Common myeloid progenitor, CD34-positive (primary cell): ENCODE measurements at places on chromosomes 3 and 15.

DNA sequence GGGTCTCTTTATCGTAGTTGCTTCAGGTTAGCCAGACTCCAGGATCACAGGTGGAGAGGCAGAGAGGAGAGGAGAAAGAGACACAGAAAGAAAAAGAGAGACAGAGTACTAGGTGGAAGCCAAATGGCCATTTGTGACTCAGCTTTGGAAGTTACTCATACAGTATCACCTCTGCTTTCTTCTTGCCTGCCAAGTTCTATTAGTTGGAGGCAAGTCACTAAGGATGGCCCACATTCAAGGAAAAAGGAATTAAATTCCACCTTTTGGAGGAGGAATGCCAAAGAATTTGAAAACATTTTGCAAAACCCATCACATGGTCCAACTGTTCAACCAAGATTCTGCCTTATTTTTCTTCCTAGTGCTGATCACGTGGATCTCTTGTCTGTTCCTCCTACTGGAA is 291.1 kb downstream of the CHL1 start:
- H3K4me1 ChIP-seq, result peaks cover 2% of the 10 kb centered on the region
- H3K27me3 ChIP-seq, result no peaks in the 10 kb centered on the region
- no peak overlapping the region for H3K4me3 ChIP-seq
- DNase-seq, result no peak
- no peak overlapping the region for H3K27ac ChIP-seq

DNA sequence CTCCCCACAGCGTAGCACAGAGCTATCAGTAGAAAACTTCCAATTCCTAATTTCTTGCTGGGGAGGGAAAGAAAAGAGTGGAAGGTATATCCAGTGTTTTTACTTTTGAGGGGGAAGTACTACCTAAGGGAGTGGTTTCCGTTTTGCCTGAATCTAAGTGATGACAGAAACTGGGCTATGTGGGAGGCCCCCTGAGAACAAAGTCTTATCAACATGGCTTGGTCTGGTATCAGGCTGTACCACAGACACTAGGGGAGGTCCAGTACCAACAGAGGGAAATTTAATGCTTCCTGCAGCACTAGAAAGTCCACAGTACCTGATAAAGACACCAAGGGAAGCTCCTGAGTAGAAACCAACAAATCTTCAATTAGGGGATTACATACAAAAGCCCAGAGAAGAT is 199.2 kb downstream of the IL5RA start:
- no peaks in the 10 kb centered on the region for H3K27me3 ChIP-seq
- no peak overlapping the region for H3K27ac ChIP-seq
- no peak overlapping the region for H3K4me3 ChIP-seq
- no peak for DNase-seq
- no peaks in the 10 kb centered on the region for H3K36me3 ChIP-seq
- H3K4me1 ChIP-seq, result no peaks in the 10 kb centered on the region

DNA sequence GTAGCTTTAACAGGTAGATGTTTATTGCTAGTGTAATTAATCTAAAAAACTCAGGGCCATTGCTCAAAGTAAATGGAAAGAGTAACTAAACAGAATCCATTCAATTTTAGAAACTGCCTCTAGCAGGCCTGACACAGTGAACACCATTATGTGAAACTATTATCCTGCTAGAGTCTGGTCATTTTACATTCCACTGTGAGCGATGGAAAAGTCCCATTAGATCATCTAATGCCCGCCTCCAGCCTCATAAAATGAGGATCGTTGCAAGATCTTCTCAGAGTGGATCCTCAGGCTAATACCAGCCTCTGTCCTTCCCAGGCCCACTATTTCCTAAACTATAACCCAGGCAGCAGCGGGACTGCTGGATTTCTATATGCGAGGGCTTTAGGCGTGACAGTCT is 107.7 kb downstream of the WDR76 start:
- no peak for DNase-seq
- peaks cover 3% of the 10 kb centered on the region for H3K27me3 ChIP-seq
- no peaks in the 10 kb centered on the region for H3K4me1 ChIP-seq
- H3K4me3 ChIP-seq, result no peak overlapping the region
- no peaks in the 10 kb centered on the region for H3K36me3 ChIP-seq

DNA sequence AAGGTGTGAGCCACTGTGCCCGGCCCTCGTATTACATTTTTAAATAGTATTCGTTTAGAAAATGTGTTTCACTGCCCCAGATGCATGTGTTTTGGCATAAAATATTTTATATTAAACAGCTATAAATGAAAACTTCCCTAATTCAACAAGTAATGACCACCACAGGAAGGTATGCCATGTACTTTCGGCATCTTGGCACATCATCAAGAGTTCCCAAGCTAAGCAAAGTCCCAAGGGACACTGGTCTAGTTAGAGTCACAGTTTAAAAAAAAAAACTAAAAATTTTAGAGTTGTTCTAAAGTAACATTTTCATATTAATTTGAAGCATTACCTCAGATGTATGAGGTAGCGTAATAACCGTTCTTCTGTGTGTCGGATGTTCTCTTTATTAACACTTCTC is 15.6 kb upstream of the ARPP19 start:
- no peaks in the 10 kb centered on the region for H3K27me3 ChIP-seq
- H3K4me1 ChIP-seq, result no peaks in the 10 kb centered on the region
- H3K36me3 ChIP-seq, result peaks cover 12% of the 10 kb centered on the region

GRCh38 chr3:156620901-156621300 is 53.5 kb upstream of the TIPARP start:
- no peaks in the 10 kb centered on the region for H3K27me3 ChIP-seq
- no peak overlapping the region for H3K27ac ChIP-seq
- H3K36me3 ChIP-seq, result no peaks in the 10 kb centered on the region
- H3K4me1 ChIP-seq, result no peaks in the 10 kb centered on the region
- H3K4me3 ChIP-seq, result no peak overlapping the region

- DNase-seq, result no peak
- no peaks in the 10 kb centered on the region for H3K36me3 ChIP-seq
- no peaks in the 10 kb centered on the region for H3K27me3 ChIP-seq
Measured at GRCh38 chr15:69859866-69860265, 237.9 kb downstream of the TLE3 start.

- H3K4me1 ChIP-seq, result peaks cover 14% of the 10 kb centered on the region
- H3K27ac ChIP-seq, result no peak overlapping the region
- H3K27me3 ChIP-seq, result no peaks in the 10 kb centered on the region
Measured at GRCh38 chr3:126050050-126050392, 33.9 kb downstream of the SLC41A3 start.
